ENCODE measurements at places on chromosomes 1 and 21. TPM values are rescaled to one million over a fixed set of nuclear protein-coding genes. Genes with fewer than 3 reads are reported as not detected.
A peak's percentile ranks its signal among the peaks of the same experiment; 100 is the strongest.

AADACL3 gene
- not detected for total RNA-seq

KRTAP19-1 gene
- not detected for total RNA-seq

CFAP107 gene
- not detected for total RNA-seq

EPHB2 gene
- total RNA-seq = 9.5 TPM

PCNX2 gene
- total RNA-seq = 29.2 TPM

ABCA4 gene
- 1.5 TPM for total RNA-seq

NPHS2 gene
- total RNA-seq = 1.2 TPM

OBSCN gene
- 30.0 TPM for total RNA-seq

HRNR gene
- not detected for total RNA-seq

ILF2 gene
- 110 TPM for total RNA-seq

SLAMF8 gene
- 12.0 TPM for total RNA-seq

- H3K4me3 ChIP-seq = no peak overlapping the region
- no peaks in the 10 kb centered on the region for H3K4me1 ChIP-seq
- no peaks in the 10 kb centered on the region for H3K36me3 ChIP-seq
- peak; percentile 69 for DNase-seq
Observed at GRCh38 chr1:2031546-2032540, 12.7 kb downstream of the GABRD start.

- no peak for DNase-seq
- no peak overlapping the region for H3K27ac ChIP-seq
- no peak overlapping the region for H3K4me3 ChIP-seq
- no peaks in the 10 kb centered on the region for H3K4me1 ChIP-seq
- H3K36me3 ChIP-seq = peaks cover 14% of the 10 kb centered on the region
- no peaks in the 10 kb centered on the region for H3K27me3 ChIP-seq
Observed at GRCh38 chr1:151759241-151759640, 4.1 kb downstream of the MRPL9 start.

- H3K4me3 ChIP-seq = no peak overlapping the region
- H3K4me1 ChIP-seq = no peaks in the 10 kb centered on the region
- no peaks in the 10 kb centered on the region for H3K36me3 ChIP-seq
Observed at GRCh38 chr1:238568735-238569134, 678.0 kb upstream of the ZP4 start.

- no peak for DNase-seq
- H3K4me3 ChIP-seq = no peak overlapping the region
- no peak overlapping the region for H3K27ac ChIP-seq
- no peaks in the 10 kb centered on the region for H3K27me3 ChIP-seq
- no peaks in the 10 kb centered on the region for H3K36me3 ChIP-seq
Observed at GRCh38 chr21:16199539-16199938, 469.8 kb downstream of the USP25 start.

GRCh38 chr1:24968941-24969585 is 39.0 kb upstream of the RUNX3 start:
- DNase-seq = peak; percentile 35
- no peak overlapping the region for H3K27ac ChIP-seq
- no peak overlapping the region for H3K4me3 ChIP-seq
- H3K36me3 ChIP-seq = no peaks in the 10 kb centered on the region
- H3K4me1 ChIP-seq = no peaks in the 10 kb centered on the region
- no peaks in the 10 kb centered on the region for H3K27me3 ChIP-seq

- no peaks in the 10 kb centered on the region for H3K36me3 ChIP-seq
- no peak for DNase-seq
- no peak overlapping the region for H3K27ac ChIP-seq
- H3K27me3 ChIP-seq = no peaks in the 10 kb centered on the region
- peaks cover 7% of the 10 kb centered on the region for H3K4me1 ChIP-seq
Observed at GRCh38 chr1:64077281-64077940, 126.0 kb upstream of the UBE2U start.

- no peak overlapping the region for H3K4me3 ChIP-seq
- no peak for DNase-seq
- H3K36me3 ChIP-seq = no peaks in the 10 kb centered on the region
- no peaks in the 10 kb centered on the region for H3K27me3 ChIP-seq
- no peaks in the 10 kb centered on the region for H3K4me1 ChIP-seq
- no peak overlapping the region for H3K27ac ChIP-seq
Observed at GRCh38 chr1:163709636-163710035, 387.9 kb downstream of the NUF2 start.

DNA sequence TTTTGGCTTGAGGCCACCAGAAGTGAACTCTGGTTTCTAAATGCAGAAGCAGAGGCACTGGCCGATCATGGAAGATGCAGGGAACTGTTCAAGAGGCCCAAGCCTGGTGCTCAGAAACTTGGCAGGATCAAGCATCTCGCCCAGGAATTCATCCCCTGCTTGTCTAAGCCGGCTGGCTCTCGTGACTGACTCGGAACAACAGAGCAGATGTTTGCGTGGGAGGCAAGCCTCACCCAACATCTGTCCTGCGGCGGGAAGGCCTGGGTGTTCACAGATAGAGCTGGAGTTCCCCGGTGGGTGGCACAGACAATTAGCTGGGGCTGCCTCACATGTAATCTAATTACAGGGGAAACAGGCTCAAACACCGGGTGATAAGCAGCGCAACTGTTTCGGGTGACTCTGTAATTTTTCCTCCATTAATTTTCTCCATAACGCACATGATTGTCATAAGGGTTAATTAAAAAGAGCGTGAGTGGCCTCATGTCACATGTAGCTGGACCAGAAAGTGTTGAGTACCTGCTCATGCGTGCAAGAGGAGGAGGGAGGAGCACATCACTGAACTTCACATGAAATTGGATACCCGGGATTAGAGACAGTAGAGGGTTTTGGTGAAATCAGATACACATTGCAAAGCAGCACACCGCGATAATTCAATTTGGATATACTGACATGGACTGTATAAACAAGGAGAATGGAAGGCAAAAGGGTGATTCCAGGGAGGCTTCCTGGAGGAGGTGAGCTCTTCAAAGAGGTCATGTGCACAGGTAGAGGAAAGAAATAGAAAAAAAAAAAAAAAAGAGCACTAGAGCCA is 180.0 kb downstream of the ETS2 start:
- peak; percentile 76 for DNase-seq
- H3K36me3 ChIP-seq = no peaks in the 10 kb centered on the region
- H3K4me3 ChIP-seq = no peak overlapping the region
- H3K4me1 ChIP-seq = peaks cover 14% of the 10 kb centered on the region
- H3K27ac ChIP-seq = peak overlapping the region; percentile 56

DNA sequence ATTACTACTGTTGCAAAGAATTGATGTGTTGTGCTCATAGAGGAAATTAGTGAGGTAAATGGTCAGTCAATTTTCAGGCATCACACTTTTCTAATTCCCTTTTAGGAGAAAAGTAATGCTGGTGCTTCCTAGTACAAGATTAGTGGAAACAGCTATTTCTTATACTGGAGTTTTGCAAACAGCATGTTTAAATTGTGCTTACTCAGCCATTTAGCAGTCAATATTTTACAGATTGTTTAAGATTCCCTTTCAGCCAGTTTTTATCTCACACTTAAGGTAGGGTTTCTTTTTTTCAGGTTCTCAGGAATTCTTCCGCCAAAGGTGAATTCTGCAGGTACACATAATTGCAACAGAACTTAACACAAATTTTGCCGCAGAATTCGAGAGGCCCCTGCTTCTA is 10.9 kb downstream of the SRRM1 start:
- H3K27ac ChIP-seq = no peak overlapping the region
- H3K36me3 ChIP-seq = peaks cover 77% of the 10 kb centered on the region
- no peak overlapping the region for H3K4me3 ChIP-seq
- no peaks in the 10 kb centered on the region for H3K27me3 ChIP-seq

- no peaks in the 10 kb centered on the region for H3K4me1 ChIP-seq
- H3K27me3 ChIP-seq = no peaks in the 10 kb centered on the region
- no peak overlapping the region for H3K4me3 ChIP-seq
- no peaks in the 10 kb centered on the region for H3K36me3 ChIP-seq
- DNase-seq = no peak
Observed at GRCh38 chr1:9882296-9882944, 27.6 kb downstream of the CTNNBIP1 start.

- H3K36me3 ChIP-seq = peaks cover 12% of the 10 kb centered on the region
- no peaks in the 10 kb centered on the region for H3K4me1 ChIP-seq
- no peak overlapping the region for H3K4me3 ChIP-seq
- no peaks in the 10 kb centered on the region for H3K27me3 ChIP-seq
- DNase-seq = no peak
Observed at GRCh38 chr1:156975084-156975483, 54.7 kb downstream of the LRRC71 start.

DNA sequence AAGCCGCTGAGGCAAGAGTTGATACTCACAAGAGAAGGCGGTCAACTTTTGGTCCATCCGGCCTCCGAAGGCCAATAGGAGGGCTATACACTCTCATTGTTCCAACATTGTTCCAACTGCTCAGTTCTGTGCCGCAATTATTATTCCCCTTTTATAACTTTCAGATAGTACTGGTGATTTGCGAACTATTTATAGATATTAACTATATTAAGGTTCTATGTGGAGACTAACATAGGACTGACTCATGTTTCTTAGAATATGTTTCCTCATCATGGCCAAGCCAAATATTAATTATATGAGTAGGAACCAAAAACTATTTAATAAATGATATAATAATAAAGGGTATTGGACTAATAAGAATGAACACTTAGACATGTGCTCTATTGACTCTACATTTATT is 96.7 kb upstream of the LBR start:
- H3K4me1 ChIP-seq = no peaks in the 10 kb centered on the region
- H3K4me3 ChIP-seq = no peak overlapping the region
- no peak for DNase-seq
- no peaks in the 10 kb centered on the region for H3K27me3 ChIP-seq
- H3K36me3 ChIP-seq = no peaks in the 10 kb centered on the region

DNA sequence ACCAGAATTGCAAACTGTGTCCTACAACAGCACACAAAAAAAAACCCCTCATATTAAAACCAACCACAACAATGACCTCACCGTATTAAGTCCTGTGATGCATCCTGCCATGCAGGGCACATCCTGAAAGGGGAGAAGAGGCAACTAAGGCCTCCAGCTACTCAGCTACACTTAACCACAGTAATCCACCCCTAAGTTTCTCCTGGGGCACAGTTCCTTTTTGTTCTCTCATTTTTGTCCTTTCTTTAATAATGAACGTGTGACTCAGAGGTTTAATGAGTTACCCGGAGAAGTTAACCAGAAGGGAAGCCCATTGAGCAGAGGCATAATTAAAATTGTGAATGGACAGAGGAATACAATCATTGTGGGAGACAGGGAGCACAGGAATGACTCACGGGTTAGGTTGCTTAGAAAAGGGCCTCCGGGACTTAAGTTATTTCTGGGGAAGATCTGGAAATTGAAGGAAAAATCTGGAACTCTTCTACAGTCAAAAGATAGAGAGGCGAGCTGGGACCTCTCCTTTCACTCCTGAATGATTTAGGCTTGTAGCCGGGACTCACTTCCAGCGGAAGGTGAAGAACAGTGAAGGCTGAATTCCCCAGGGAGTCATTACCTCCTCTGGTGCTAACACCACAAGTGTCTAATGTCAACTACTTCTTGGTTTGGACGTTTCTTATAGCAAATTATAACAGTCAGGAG is 36.9 kb upstream of the HIVEP3 start:
- H3K27me3 ChIP-seq = no peaks in the 10 kb centered on the region
- H3K4me1 ChIP-seq = peaks cover 6% of the 10 kb centered on the region
- H3K36me3 ChIP-seq = no peaks in the 10 kb centered on the region
- DNase-seq = no peak
- no peak overlapping the region for H3K27ac ChIP-seq

DNA sequence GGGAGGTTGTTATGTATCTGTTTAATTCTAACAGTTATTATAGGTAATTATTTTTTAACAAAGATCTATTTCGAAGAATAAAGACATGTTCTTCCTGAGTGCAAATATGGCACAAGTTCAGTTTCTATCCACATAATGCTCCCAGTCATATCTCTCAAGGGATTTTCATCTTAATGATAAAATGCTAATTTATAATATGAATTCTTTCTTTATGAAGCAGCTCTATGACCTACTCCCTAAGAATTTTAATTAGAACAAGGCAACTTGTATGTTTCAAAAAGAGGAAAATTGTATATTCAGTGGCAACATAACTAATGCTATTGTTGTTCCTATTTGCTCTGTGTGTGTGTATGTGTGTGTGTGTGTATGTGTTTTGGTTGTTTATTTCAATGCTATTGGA is 1222.1 kb upstream of the NCAM2 start:
- DNase-seq = no peak
- H3K27ac ChIP-seq = no peak overlapping the region
- H3K4me1 ChIP-seq = no peaks in the 10 kb centered on the region
- H3K4me3 ChIP-seq = no peak overlapping the region
- H3K36me3 ChIP-seq = no peaks in the 10 kb centered on the region

DNA sequence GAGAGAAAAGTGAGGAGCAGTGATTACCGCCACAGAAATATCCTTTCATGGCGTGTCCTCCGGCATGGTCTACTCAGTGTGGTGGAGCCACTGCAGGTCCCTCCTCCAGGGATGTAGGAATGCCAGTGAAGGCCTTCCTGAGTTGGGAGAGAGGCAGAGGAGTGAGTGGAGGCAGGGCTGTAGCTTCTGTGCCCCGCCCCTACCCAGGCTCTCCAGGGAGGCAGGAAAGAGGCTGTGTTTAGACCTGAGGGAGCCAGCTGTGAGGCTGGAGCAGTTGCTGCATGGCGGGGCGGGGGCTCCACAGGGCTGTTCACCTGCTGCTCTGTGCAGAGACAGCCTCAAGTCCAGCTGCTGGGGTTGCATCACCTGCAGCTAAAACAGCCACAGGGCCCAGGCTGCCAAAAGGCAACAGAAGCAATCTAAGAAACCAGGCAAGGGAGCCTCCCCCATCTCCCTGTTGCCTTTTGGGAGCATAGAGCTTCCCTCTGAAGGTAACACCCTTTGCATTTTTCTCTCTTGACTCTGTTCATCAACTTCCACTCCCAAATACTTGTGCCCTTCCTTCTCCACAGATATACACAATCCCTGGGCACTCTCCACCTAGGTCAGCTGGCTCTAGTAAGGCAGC is 801 bp upstream of the ANXA9 start:
- no peak overlapping the region for H3K27ac ChIP-seq
- peaks cover 42% of the 10 kb centered on the region for H3K4me1 ChIP-seq
- DNase-seq = peak; percentile 58
- H3K27me3 ChIP-seq = no peaks in the 10 kb centered on the region
- H3K4me3 ChIP-seq = no peak overlapping the region

DNA sequence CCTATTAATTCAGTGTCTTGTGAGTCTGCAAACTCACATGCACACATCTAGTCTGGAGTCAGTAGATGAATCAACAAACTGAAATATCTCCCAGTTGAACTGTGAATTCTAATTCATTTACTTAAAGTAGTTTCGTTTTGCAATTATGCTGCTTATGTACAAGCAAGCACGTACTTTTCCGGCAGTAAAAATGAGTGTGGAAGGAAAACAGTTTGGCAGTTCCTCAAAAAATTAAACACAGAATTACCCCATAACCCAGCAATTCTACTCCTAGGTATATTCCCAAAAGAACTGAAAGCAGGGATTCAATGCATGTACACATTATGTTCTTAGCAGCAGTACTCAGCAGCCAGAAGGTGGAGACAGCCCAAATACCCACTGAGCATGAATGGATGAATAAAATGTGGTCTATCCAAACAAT is 49.3 kb downstream of the GNB1 start:
- no peak overlapping the region for H3K27ac ChIP-seq
- DNase-seq = no peak
- H3K27me3 ChIP-seq = no peaks in the 10 kb centered on the region

DNA sequence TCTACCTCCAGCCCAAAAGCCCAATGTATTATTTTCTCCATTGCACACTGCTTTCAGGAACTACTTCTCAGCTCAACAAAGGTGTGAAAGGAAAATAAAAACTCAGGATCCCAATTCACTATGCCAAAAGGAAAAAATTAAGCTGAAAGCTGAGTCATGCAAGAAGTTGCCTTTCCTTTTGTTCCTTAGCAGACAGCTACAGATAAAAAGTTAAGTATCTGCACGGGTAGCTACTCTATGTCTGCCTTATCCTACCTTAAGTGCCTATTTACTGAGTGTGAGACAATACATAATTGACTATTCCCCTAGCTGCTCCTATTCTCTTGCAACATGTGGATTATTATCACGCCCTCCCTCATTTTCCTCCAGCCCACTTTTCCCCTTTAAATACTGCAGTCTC is 84.1 kb downstream of the ADCY10 start:
- no peak overlapping the region for H3K4me3 ChIP-seq
- no peaks in the 10 kb centered on the region for H3K27me3 ChIP-seq
- no peak overlapping the region for H3K27ac ChIP-seq
- H3K4me1 ChIP-seq = no peaks in the 10 kb centered on the region
